Urinary bladder (tissue), 4 donors: ENCODE measurements at places on chromosomes 13 and 19.

DNA sequence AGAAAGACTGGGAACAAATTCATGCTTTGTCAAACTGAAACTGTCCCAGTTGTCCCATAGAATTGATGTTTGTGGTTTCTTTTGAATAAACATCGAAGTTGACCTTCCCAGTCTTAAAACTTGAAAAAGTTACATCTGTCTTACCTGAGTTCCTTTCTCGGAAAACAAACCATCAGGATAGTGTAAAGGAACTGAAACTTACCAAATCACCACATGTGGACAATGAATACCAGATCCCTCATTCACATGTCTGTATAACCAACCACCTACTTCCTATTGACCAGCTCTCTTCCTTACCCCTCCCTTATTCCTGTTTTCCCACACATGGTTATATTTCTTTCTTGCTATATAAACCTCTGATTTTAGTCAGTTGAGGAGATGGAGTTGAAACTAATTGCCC is 791.7 kb upstream of the PCDH20 start:
- DNase-seq: no peak

GRCh38 chr13:80972857-80973478 is 632.0 kb upstream of the SPRY2 start:
- DNase-seq: no peak

DNA sequence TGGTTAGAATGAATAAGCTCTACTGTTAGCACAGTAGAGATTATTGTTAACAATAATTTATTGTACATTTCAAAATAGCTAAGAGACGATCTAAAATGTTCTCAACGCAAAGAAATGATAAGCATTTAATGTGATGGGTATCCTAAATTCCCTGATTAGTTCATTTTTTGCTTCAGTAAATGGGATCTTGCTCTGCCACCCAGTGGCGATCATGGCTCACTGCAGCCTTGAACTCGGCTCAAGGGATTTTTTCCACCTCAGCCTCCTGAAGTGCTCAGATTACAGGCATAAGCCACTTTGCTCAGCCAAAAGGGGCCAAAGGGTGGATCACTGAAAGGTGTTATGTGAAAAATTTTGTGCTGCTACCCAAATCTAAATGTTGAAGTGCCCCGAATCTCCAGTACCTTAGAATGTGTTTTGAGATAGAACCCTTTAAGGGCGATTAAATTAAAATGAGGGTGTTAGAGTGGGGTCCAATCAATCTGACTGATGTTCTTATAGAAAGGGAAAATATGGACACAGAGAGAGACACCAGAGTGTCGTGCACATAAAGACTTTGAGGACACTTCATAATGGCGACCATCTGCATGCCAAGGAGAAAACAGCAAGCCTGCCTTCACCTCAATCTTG is 31.5 kb upstream of the ZNF766 start:
- peak; percentile 47 for DNase-seq

DNA sequence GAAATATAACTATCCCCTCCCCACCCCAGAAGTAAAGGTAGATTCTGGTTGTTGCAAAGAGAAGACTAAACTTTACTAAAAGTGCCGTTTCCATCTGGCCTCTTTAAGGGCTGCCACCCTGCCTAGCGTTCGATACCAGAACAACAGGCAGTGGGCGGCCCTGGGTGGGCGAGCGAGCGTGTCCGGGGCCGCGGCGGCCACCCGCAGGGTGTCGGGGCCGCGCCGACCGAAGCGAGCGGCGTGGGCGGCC is 2.6 kb downstream of the FGF9 start:
- no peak for DNase-seq

DNA sequence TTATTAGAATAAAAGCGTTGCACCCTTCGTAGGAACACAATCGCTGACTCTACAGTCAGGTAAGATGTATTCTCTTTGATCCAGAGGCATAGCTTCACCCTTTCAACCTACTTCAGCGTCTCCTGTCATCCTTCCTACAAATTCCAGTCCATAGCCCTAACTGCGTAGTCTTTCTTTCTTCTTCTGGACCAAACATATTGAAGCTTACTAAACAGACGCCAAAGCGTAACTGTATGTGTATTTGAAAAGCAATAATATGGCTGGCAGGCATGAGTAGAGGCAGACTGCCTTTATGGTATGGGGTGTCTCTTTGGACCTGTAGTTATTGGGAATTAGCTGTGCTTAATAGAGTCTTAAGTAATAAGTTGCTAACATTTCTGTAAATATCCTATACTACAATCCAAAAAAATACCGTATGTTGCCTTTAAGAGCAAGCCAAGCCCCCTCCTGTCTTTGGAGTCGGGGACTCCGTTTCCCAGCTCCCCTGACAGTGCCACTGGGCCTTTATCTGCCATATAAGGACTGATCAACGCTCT is 392 bp upstream of the ZNF548 start:
- DNase-seq: no peak

GRCh38 chr13:42702716-42703115 is 78.7 kb upstream of the FAM216B start:
- no peak for DNase-seq

GRCh38 chr19:2475702-2476450 is at the start of gene GADD45B:
GADD45B (plus strand) TSS chr19:2476127; CDS start chr19:2476359, 232 bp downstream.
- peak; percentile 96 for DNase-seq

DNA sequence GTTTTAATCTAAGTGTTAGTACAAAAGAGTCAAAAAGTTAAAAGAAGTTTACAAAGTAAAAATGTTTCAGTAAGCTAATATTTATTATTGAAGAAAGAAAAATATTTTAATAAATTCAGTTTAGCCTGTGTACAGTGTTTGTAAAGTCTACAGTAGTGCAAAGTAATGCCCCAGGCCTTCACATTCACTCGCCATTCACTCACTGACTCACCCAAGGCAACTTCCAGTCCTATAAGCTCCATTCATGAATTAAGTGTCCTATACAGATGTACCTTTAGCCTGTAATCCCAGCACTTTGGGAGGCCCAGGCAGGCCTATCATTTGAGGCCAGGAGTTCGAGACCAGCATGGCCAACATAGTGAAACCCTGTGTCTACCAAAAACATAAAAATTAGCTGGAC is 24.1 kb upstream of the AKAP11 start:
- DNase-seq: no peak

GRCh38 chr19:45508861-45509691 is 1.8 kb downstream of the VASP start:
- no peak for DNase-seq

DNA sequence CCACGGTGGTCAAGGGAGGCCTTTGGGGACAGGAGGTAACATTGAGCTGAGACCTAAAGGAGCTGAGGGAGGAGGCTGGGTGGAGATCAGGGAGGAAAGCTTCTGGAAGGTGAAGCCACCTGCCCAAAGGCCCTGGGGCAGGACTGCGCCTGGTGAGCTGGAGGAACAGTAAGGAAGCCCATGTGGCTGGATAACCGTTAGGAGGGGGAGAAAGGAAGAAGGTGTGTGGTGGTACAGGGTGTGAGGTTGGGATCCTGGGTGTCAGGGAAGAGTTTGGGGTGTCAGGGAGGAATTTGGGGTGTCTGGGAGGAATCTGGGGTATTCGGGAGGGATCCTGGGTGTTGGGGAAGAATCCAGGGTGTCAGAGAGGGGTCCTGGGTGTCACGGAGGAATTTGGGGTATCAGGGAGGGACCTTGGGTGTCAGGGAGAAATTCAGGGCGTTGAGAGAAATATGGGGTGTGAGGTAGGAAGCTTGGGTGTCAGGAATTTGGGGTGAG is 695 bp downstream of the TICAM1 start:
- no peak for DNase-seq

GRCh38 chr13:99320693-99321481 is 13.7 kb upstream of the GPR183 start:
- DNase-seq: peak; percentile 20
